ENCODE measurements at places on chromosomes 11 and 22. TPM values are rescaled to one million over a fixed set of nuclear protein-coding genes. Genes with fewer than 3 reads are reported as not detected.

ANO1 gene
- total RNA-seq: 0.13 TPM

PKDREJ gene
- total RNA-seq: under 0.01 TPM

MFRP gene
- total RNA-seq: under 0.01 TPM

CARNS1 gene
- 0.19 TPM for total RNA-seq

DEFB131B gene
- not detected for total RNA-seq

BUD13 gene
- 15.3 TPM for total RNA-seq

SPI1 gene
- not detected for total RNA-seq
